ENCODE measurements at places on chromosomes 1 and 21. TPM values are rescaled to one million over a fixed set of nuclear protein-coding genes. Genes with fewer than 3 reads are reported as not detected.

DNA sequence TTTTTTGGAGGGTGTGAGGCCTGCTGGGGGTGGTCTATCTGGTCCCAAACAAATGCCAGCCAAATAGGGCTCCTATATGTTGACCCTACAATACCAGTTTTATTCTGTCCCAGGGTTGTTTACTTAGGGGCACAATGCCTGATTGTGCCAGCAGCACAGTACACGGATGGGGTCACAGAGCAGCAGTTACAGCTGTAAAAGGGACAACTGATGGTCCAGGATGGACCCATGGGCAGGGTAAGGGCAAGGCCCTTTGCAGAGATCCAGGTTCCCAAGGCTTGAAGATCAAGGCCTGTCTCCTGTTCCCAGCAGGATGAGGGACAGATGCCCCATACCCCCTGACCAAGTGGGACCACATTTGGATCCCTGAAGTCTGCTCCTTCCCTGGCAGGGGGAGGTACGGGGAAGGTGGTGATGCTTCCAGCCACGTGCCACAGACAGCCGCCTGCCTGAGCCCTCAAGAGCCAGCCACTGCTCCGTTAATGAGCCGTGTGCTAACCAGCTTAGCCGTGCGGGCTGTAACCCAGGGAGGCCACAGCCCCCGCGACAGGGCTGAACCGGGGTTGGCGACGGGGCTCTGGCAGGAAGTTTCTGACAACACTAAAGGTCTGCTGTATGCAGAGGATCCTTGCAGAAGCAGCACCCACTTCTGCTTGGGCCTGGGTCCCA, 18.2 kb downstream of the SLC6A9 start:
- no peak for ATAC-seq

GRCh38 chr21:33031152-33031911, 5.6 kb downstream of the OLIG2 start:
- ATAC-seq = no peak

JAK1 gene
- total RNA-seq = 85.3 TPM

DNA sequence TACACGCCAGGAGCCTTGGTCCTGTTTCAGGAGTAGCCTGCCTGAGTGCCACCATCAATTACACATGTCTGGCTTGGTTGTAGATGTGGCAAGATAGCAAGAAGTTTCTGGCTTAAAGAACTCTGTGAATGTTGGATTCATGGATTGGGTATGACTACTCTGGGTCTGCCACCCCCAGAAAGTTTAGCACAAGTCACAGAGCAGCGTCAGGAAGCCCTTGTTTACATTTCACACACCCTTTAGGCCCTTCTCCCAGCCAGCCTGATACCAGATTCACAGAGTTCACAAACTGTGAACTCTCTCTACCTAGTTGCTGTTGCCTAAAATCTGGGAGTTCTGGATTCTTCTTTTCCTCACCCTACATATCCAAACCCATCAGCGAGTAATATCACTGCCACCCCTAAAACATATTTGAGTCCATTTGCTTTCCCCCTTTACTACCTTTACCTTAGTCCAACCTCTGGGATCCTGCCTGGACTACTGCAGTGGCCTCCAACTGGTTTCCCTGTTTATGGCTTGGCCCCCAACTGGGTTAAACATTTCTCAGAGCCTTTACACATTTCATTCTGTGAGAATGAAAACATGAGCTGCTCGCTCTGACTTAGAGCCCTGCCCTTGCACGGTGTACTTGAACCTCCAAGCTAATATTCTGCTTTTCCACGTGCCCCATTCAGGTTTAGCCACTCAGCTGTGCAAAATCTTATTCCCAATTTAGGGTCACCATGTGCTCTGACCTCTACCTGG, 4.1 kb upstream of the CCDC24 start:
- ATAC-seq = no peak

CD1D gene
- 0.33 TPM for total RNA-seq

DNA sequence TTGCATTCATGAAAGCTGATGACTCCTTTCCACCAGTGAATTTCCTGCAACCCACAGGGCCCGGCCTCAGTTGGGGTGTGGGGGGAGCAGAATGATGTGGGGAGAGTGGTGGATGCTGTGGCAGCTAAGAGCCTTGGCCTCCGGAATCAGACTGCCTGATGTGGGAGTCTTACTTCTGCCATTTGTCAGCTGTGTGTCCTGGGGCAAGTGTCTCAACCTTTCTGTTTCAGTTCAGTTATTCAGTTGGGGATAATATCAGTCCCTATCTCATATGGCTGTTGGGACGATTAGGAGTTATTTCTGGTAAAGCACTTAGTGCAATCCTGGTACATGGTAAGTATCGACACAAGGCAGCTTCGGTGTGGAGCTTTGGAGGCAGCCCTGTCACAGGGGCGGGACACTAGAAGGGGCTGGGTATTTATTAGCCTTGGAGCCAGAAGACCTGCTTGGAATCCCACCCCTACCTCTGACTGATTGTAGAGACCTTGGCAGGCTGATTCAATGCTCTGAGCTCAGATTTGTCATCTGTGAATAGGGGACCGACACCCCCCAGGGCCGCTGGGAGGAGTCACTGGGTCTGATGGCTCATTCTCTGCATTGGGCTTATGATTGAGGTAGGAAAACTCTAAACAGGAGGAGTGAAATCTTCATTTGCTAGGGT, 19.6 kb downstream of the ARHGEF10L start:
- ATAC-seq = no peak

GRCh38 chr1:55147524-55147923, 67.6 kb downstream of the USP24 start:
- no peak for ATAC-seq

DNA sequence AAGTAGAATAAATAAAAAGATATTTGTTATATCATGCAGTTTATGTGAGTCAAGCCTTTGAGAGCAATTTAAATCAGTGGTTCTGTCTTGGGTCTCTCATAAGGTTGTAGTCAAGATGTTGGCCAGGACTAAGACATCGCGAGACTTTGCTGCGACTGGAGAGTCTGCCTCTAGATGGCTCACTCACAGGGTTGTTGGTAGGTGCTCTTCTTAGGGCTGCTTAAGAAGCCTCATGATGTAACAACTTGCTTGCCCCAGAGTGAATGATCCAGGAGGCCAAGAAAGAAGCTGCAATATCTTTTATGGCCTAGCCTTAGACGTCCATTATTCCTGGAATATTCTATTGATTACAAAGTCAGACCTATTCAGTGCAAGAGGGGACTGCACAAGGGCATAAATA, 73.1 kb upstream of the CACHD1 start:
- ATAC-seq = no peak

- no peak for ATAC-seq
Measured at GRCh38 chr1:216960716-216961115, 237.5 kb upstream of the ESRRG start.

DNA sequence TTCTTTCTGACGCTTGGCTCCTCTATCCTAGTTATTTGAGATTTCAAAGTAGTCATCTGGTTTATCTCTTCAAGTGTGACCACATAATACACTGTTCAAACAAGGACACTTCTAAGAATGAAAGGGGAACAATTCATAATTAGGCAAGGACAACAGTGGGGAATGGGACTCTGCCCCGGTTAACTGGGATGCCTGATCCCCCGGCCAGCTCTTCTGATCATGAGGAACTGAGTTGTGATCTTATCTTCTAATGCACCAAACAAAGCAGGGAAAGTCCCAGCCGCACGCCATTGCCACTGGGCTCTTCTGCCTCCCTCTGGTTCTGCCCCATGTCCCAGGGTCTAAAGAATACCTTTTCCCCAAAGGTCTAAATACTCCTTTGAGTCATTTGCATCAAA, 158.2 kb upstream of the IRF2BP2 start:
- no peak for ATAC-seq

GRCh38 chr1:6625584-6626149, 999 bp downstream of the THAP3 start:
- peak; percentile 53 for ATAC-seq

- ATAC-seq = no peak
Measured at GRCh38 chr1:155608888-155609225, 1.2 kb upstream of the MSTO1 start.

RIPK4 gene
- 0.38 TPM for total RNA-seq

DNA sequence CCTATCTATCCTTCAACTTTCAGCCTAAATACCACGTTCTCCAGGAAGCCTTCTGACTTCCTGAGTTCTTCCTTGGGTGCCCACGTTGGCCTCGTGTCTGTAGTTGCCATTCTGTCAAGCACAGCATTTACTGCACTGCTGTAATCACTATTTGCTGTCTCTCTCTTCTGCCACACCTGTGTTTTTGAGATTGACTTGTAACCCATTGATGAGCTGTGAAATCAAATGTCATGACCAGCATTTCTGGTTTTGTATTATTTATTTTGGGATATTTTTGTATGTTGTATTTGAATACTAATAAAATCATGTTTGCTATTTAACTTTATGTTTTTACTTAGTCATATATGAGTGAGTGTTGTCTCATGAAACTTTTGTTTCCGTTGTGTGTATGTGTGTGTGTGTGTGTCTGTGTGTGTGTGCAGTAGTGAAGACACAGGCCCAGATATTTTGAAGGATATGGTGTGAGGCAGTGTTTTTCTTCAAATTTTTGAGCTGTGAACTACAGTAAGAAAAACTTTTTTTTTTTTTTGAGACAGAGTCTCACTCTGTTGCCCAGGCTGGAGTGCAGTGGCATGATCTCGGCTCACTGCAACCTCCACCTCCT, 126.2 kb upstream of the SERBP1 start:
- ATAC-seq = no peak

- no peak for ATAC-seq
Measured at GRCh38 chr1:204663644-204664383, 21.7 kb downstream of the LRRN2 start.

- ATAC-seq = no peak
Measured at GRCh38 chr1:82542766-82543165, 742.0 kb downstream of the ADGRL2 start.

MROH9 gene
- 0.54 TPM for total RNA-seq

DNA sequence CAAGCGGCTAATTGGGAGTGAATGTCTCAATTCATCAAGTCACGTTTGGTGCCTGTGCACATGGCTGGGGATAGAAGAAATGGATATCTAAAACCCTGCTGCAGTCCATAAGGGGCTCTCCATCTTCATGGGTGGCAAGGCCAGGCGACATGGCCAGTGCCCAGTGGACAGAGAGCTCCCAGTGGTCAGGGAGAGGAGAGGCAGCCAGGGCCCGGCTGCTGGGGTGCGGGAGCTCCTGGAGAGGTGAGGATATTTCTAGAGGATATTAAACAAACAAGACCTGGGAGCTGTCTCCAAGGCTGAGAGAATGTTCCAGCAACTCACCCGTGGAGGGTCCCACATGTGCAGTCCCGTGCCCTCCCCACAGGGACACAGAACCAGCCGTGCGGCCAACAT, 368.8 kb upstream of the C1orf174 start:
- no peak for ATAC-seq

DNA sequence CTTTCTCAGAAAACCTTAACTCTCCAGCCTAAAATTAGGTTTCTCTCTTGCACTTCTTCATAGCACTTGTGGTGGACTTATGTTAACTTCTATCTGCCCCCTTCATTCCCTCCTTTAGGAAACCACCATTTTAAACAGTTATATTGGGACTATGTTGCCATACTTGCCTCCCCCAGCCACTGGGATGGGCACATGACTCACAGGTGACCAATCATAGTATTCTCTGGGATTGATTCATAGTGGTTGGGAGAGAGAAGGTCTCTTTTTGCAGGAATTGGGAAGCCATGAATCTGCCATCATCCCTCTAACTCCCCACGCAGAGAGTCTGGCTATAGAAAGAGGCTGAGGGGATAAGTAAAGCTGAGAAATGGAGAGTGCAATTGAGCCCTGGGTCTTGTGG, 50.4 kb upstream of the NRDC start:
- no peak for ATAC-seq

SPATA6 gene
- total RNA-seq = 3.9 TPM

IGSF5 gene
- total RNA-seq = 0.98 TPM

GRCh38 chr1:26734501-26735058, 38.8 kb downstream of the ARID1A start:
- ATAC-seq = no peak

GRCh38 chr1:45103534-45103933, 91.5 kb downstream of the UROD start:
- no peak for ATAC-seq

CDCA8 gene
- total RNA-seq = 0.20 TPM

- no peak for ATAC-seq
Measured at GRCh38 chr1:248618878-248619277, 16.0 kb downstream of the OR2T11 start.

HTR1D gene
- 6.1 TPM for total RNA-seq

DNA sequence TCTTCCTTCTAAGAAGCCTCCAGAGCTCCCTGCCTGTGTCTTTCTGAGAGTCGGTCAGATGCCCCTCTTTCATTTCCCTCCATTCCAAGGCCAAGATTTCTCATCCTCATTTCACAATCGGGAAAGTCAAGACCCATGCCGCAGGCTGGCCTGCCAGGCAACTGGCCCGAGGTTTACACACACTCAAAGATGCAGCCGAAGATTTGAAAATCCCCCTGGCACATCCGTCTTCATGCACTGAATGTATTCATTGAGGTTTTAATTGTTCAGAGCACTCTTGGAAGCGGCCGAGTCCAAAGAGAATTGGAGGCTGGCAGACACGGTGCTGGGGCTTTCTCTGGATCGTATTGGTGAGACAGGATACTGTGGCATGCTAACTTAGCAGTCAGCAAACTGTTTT, 29.1 kb upstream of the SRP9 start:
- no peak for ATAC-seq

LMX1A gene
- 0.17 TPM for total RNA-seq

DNA sequence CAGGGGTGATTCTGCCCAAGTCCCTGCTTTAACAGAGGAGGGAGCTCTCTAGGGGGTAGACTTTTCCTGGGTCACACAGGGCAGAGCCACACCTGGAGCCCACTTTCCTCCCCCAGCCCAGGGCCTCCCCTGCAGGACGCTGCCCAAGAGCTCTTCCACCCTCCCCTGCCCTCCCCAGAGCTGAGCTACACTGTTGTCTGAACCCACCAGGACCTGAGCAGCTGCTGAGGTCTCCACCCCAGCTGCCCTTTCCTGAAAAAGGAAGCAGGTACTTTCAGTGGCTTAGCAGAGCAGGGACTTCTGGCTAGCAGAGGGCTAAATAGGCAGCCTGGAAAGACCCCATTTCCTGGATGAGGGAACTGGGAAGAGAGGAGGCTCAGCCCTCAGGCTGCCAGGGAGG, 169.3 kb upstream of the ETV3 start:
- no peak for ATAC-seq

GRCh38 chr1:70978623-70979022, 69.0 kb downstream of the PTGER3 start:
- no peak for ATAC-seq

DNA sequence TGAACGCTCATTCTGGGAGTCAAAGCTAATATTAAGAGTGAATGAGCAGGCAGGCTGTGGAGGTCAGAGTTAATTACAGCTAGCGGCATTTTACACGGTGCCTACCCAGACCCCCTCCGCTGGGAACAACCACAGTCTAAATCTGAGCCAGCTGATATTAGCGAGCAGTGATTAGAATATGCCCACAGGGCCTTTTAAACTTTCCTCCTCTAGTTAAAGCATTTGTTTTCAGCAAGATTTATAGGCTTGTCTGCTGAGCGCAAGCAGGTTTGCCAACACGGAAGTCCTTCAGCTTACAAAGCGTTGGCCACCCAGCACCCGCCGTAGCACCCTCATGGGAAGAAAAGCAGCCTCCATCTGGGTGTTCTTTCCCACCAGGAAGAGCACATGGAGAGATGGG, 72.1 kb downstream of the LMX1A start:
- ATAC-seq = no peak

Measured in motor neuron (in vitro differentiated cells).